ENCODE measurements at places on chromosomes 12 and 14.

DNA sequence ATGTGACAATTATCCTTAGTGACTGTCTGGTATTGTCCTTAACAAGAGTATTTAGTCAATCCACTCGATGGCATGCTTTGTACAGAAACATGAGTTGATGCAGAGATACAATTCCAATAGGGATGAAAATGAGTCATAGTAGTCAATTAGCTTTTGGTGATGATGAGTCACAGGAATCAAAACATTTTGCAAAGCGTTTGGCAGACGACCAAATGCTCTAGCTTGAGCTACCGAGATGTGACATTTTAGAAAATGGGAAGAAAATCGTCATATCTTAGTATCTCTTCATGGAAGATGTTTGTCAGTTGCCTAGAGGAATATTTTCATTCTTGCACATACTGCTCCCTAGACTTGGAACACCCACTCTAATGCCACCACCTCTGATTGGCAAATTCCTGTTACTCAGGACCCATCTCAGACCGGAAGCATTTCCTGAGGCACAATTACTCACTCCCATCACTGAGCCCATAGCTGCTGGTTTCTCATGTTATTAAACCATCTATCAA is 95.0 kb downstream of the LMNTD1 start:
- H3K27me3 ChIP-seq: no peaks in the 10 kb centered on the region
- H3K4me1 ChIP-seq: peaks cover 4% of the 10 kb centered on the region
- no peaks in the 10 kb centered on the region for H3K36me3 ChIP-seq
- DNase-seq: peak; percentile 93

- no peak overlapping the region for H3K27ac ChIP-seq
- peaks cover 9% of the 10 kb centered on the region for H3K4me1 ChIP-seq
Observed at GRCh38 chr14:64685371-64686281, 18.6 kb upstream of the PLEKHG3 start.

DNA sequence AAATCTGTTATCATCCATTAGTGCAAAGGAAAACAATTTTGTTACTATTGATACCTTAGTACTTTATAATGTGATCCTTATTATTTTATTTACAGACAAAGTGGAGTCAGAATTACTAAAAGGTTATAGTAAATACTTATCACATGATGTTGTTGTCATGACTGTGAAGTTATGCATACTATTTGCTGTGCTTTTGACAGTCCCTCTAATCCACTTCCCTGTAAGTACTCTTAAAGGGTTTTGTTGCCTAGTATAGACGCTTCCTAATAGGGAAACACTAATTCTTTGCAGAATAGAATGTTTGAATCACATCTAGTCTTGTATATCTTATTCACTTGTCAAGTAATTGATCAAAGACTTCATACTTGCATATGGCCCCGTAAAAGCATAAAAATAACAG is 69.4 kb downstream of the SLC38A6 start:
- H3K4me1 ChIP-seq: no peaks in the 10 kb centered on the region
- no peak overlapping the region for H3K4me3 ChIP-seq
- no peak overlapping the region for H3K27ac ChIP-seq
- no peak for DNase-seq
- H3K27me3 ChIP-seq: no peaks in the 10 kb centered on the region
- peaks cover 8% of the 10 kb centered on the region for H3K36me3 ChIP-seq

- no peaks in the 10 kb centered on the region for H3K4me1 ChIP-seq
- DNase-seq: no peak
- H3K27me3 ChIP-seq: no peaks in the 10 kb centered on the region
Observed at GRCh38 chr12:43052441-43052840, 462.9 kb upstream of the PRICKLE1 start.

DNA sequence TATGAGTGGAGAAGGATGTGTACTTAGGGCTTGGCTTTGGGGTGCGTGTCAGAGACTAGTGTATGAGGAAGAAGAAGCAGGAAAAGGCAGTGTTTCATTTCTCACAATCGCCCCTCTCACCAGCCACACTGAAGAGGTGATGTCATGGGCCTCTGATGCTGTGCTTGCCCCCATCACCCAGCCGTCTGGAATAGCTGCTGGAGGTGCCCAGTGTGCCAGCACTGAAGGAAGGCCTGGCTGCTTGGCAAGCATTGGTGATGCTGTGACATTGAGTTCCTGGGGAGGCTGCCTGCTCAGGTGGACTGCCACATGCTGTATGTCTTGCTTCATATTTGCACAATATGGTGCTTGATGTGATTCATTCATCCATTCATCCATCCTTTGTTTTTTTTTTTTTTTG is 56.2 kb downstream of the CRADD start:
- no peak overlapping the region for H3K4me3 ChIP-seq
- no peaks in the 10 kb centered on the region for H3K36me3 ChIP-seq
- H3K27me3 ChIP-seq: no peaks in the 10 kb centered on the region
- DNase-seq: no peak
- H3K27ac ChIP-seq: no peak overlapping the region

DNA sequence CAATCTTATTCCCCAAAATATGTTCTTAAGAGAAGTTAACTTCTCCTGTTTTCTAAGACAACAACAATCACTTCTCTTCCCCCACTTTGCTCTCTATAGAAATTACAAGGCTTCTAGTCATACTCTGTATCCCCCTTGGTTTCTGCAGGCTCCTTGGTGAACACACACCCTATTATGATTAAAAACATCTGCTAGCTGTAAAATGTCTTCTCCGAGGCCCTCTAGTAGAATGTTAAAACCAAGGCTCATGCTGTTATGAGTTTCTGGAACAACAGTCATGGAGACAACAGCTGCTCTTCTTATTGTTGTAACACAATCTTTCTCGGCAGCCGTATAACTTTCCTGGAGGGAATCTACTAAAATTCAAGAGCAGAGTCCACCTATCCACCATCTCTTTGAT is 397.5 kb upstream of the CCDC196 start:
- H3K27ac ChIP-seq: no peak overlapping the region
- peaks cover 6% of the 10 kb centered on the region for H3K4me1 ChIP-seq
- no peak for DNase-seq
- H3K36me3 ChIP-seq: no peaks in the 10 kb centered on the region
- no peak overlapping the region for H3K4me3 ChIP-seq
- H3K27me3 ChIP-seq: no peaks in the 10 kb centered on the region

- peak; percentile 68 for DNase-seq
- no peak overlapping the region for H3K4me3 ChIP-seq
- H3K4me1 ChIP-seq: peaks cover 18% of the 10 kb centered on the region
- peaks cover 8% of the 10 kb centered on the region for H3K36me3 ChIP-seq
- no peaks in the 10 kb centered on the region for H3K27me3 ChIP-seq
Observed at GRCh38 chr12:1644534-1645438, 15.8 kb downstream of the WNT5B start.

- H3K36me3 ChIP-seq: no peaks in the 10 kb centered on the region
- no peak overlapping the region for H3K27ac ChIP-seq
- DNase-seq: no peak
- H3K4me3 ChIP-seq: no peak overlapping the region
- H3K4me1 ChIP-seq: no peaks in the 10 kb centered on the region
Observed at GRCh38 chr14:57245941-57246340, 22.8 kb downstream of the EXOC5 start.

DNA sequence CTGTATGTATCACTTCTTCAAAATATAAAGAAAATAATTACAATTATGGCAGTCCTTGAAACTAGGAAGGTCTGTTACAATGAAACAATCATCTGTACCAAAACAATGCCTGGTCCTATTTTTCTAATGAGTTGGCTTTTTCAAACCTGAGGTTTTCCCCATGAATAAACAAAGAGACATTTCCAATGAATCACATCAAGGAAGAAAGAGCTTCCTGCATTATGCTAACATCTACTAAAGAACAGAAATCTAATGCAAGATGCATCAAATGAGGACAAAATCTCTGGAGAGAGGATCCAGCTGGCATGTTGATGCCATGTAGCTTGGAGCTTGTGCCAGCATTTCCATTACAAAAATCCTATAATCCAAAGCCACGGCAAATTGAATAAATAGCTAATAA is 29.3 kb downstream of the NIN start:
- peaks cover 33% of the 10 kb centered on the region for H3K4me1 ChIP-seq
- DNase-seq: peak; percentile 66
- H3K36me3 ChIP-seq: no peaks in the 10 kb centered on the region
- H3K4me3 ChIP-seq: no peak overlapping the region
- peak overlapping the region; percentile 69 for H3K27ac ChIP-seq
- H3K27me3 ChIP-seq: no peaks in the 10 kb centered on the region

- H3K27me3 ChIP-seq: no peaks in the 10 kb centered on the region
- H3K4me1 ChIP-seq: no peaks in the 10 kb centered on the region
- H3K27ac ChIP-seq: no peak overlapping the region
- DNase-seq: peak; percentile 10
- H3K36me3 ChIP-seq: no peaks in the 10 kb centered on the region
Observed at GRCh38 chr12:55142669-55143565, 16.7 kb downstream of the OR9K2 start.

GRCh38 chr14:96029089-96029645 is 10.0 kb upstream of the C14orf132 start:
- DNase-seq: no peak
- no peaks in the 10 kb centered on the region for H3K36me3 ChIP-seq
- no peak overlapping the region for H3K4me3 ChIP-seq

Measured in astrocyte (in vitro differentiated cells and primary cell).